SK-N-SH (cell line): ENCODE measurements at places on chromosomes 1 and 21.

DNA sequence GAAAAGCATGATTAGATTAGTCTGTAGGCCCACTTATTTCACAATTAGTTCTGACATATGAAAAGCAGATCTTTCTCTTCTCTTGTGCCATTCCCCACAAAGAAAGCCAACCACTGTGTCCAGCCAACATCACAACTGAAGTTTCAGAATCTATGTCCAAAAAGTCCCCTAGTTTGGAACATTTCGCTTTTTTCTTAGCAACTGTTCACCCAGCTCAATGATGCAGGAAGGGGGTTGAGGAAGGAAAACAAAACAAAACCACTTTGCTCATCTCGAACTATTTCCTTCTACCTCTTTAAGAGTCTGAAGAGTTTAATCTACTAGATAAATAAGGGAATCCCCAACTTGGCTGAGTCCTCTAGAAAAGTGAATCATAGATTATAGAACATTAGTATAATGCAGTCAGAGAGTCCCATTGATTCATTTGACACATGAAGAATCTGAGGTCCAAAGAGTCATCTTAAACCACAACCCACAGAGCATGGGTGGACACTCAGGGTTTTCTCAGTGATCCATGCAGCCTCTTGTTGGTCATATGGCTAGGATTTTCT lies 159.3 kb upstream of the SGIP1 start:
- DNase-seq, result no peak

DNA sequence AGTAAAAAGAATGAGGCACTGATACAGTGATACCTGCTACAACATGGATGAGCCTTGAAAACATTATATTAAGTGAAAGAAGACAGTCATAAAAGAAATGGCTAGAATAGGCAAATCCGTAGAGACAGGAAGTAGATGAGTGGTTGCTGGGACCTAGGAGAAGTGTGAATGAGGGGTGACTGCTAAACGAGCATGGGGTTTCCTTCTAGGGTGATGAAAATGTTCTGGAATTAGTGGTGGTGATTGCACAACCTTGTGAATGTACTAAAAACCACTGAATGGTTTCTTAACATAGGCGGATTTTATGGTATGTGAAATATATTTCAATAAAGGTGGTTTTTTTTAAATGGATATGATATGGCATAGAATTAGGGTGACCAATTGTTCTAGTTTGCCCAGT lies 12.6 kb upstream of the SERINC2 start:
- no peak for DNase-seq

DNA sequence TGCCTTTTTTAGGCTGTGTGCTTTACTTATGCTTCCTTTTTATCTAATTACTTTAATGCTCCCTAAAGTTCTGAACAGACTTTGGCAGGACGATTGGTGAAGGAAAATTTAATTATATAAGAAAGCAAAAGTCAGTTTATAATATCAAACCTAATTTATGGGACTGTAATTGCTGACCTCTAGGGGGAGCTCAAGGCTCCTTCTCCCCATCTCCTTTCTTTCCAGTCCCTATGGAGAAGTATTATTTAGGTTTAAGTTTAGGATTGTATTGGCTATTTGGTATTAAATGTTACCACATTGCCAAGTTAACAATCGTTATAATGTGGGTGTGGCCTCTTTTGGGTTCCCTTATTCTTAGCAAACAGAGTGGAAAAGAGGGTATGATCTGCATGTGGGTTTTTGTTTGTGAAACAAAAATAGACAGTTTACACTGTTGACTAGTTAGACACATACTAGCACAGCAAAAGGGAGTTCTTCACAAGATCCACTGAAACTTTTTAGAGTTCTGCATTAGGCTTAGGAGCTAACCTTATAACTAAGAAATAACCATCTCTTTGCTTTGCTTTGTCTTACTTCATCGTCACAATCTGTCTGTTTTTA lies 48.2 kb upstream of the TNFSF4 start:
- peak; percentile 41 for DNase-seq

- no peak for DNase-seq
Measured at GRCh38 chr1:94840808-94841207, 20.7 kb downstream of the SLC44A3 start.

DNA sequence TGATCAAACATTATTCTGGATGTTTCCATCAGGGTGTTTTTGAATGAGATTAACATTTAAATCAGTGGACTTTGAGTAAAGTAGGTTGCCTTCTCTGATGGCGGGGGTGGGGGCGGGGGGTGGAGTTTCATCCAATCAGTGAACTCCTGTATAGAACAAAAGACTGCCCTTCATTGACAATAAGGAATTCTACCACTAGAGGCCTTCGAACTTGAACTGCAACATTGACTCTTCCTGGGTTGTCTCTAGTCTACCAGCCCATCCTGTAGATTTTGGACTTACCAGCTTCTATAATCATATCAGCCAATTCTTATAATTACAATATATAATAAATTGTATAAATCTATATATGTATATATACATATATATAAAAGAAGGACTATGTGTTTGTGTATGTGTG lies 520.4 kb upstream of the CXADR start:
- no peak for DNase-seq

- no peak for DNase-seq
Measured at GRCh38 chr1:101108111-101108500, 82.5 kb upstream of the DPH5 start.

- no peak for DNase-seq
Measured at GRCh38 chr1:234750922-234751627, 141.1 kb upstream of the IRF2BP2 start.

GRCh38 chr1:234322979-234323378 lies 50.3 kb upstream of the COA6 start:
- DNase-seq, result no peak

GRCh38 chr1:185492089-185492825 lies 175.2 kb upstream of the IVNS1ABP start:
- no peak for DNase-seq

GRCh38 chr1:93576346-93576745 lies 105.3 kb downstream of the BCAR3 start:
- peak; percentile 79 for DNase-seq

- DNase-seq, result no peak
Measured at GRCh38 chr1:53909946-53910345, 16.0 kb downstream of the DIO1 start.

- DNase-seq, result no peak
Measured at GRCh38 chr1:162285149-162285561, 91.5 kb downstream of the SPATA46 start.

DNA sequence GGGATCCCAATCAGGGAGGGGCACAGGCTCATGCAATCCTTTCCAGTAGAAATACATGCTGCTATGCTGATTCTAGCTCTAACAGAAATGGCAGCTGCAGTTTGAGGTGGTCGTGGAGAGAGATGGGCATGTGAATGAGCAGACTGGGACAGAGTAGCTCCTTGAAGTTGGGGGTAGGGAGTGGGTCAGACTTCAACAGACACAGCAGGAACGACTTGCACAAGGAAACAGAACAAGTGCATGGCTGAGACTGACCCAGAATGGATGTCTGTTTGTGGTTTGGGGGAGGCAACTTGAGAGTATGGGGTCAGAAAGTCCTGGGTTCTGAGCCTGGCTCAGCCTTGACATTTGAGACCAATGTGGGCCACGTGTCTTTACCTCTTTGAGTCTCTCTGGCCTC lies 25.1 kb upstream of the TRABD2B start:
- DNase-seq, result no peak

DNA sequence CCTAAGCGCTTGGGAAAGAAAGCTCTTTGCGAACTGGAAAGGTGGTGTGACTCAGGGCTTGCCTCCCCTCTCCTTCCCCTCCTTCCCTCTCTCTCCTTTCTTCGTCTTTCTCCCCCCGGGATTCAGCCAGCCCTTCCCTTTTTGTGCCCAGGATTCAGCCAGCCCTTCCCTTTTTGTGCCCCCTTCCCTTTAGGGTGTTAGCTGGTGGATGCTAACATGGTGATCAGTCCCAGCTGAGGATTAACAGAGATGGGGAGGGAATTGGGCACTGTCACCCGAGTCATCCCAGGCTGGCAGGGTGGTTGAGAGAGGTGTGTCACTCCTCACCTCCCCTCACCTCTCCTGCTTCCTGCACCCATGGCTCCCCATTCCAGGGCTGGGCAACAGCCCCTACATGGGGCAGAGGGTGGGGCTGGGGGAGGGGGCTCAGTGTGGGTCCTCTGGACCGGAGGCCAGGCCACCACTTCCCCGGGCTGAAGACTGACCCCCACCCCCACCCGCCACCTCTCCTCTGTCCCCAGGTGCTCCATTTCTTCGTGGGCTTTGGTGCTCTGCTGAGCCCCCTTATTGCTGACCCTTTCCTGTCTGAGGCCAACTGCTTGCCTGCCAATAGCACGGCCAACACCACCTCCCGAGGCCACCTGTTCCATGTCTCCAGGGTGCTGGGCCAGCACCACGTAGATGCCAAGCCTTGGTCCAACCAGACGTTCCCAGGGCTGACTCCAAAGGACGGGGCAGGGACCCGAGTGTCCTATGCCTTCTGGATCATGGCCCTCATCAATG lies 51.5 kb downstream of the ELK4 start:
- no peak for DNase-seq

DNA sequence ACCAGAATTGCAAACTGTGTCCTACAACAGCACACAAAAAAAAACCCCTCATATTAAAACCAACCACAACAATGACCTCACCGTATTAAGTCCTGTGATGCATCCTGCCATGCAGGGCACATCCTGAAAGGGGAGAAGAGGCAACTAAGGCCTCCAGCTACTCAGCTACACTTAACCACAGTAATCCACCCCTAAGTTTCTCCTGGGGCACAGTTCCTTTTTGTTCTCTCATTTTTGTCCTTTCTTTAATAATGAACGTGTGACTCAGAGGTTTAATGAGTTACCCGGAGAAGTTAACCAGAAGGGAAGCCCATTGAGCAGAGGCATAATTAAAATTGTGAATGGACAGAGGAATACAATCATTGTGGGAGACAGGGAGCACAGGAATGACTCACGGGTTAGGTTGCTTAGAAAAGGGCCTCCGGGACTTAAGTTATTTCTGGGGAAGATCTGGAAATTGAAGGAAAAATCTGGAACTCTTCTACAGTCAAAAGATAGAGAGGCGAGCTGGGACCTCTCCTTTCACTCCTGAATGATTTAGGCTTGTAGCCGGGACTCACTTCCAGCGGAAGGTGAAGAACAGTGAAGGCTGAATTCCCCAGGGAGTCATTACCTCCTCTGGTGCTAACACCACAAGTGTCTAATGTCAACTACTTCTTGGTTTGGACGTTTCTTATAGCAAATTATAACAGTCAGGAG lies 36.9 kb upstream of the HIVEP3 start:
- no peak for DNase-seq

DNA sequence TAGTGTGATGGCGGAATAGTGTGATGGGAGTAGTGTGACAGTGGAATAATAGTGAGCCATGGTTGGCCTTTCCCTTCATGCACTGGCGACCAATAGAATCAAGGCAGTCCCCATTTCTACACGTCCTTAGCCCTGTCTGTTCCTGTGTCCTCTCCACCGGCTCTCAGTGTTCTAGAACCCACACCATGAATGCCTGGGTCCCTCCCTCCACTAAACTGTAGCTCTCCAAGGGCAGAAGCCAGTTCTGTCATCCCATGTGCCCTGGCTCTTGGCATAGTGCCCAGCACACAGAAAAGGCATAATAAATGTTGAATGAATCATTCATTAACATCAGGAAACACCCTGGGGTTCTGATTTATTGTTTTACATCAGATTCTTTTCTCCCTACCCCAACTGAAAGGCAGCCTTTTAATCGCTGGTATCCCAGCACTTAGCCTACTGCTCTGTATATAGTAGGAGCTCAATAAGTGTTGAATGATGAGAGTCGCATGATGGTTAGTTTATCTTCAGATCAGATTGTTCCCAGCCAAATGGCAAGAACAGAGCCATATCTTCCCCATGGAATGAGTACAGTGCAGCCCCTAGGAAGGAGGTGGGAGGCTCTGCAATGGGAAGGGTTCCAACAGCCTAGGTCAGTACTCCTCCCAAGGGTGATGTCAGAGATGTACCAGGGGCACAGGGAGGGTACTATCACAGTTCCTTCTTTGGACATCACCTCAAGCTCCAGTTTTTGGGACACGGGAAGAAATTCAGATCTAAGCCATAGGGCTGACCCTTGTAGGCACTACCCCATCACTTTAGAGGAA lies 325.7 kb downstream of the HHAT start:
- no peak for DNase-seq

GRCh38 chr1:91798241-91798648 lies 87.7 kb downstream of the TGFBR3 start:
- no peak for DNase-seq

DNA sequence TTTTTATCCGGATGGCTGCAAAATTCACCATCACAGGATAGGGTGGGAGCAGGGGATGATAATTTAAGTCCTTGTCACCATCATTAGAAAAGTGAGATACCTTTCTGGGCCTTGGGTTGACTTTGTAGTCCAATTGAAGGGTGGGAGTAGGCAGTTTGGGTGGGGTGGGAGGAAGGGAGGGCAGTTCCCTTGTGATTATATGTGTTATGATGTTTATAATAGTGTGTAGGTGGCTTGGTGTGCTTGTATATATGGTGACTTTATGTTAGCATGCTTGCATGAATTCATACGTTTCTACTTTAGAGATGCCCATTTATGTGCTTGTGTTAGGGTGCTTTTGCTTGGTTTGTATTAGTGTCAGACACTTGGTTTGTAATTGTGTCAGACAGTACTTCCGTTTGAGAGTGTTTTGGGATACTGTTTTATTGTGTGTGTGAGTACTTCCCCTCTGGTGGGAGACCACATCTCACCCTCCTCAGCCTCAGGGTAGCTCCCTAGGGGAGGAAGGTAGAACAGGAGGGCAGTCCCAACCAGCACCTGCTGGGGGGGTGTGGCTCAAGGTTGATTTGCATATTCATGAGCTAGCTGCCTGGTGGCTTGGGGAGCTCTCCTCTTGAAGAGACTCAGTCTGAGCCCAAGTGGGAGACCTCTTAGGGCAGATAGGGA lies 6.3 kb upstream of the POU3F1 start:
- DNase-seq, result no peak

DNA sequence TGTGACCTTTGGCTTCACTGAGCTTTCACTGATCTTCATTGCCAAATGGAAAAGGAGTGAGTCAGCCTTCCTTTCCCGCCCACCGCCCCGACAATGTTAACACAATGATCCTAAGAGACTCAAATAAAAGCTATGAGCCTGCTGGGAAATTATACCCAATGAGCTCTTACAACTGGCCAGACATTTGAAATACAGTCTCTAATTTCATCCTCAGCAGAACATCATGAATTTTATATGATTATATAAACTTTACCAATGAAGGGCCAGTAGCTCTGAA lies 252.5 kb downstream of the SIPA1L2 start:
- no peak for DNase-seq

DNA sequence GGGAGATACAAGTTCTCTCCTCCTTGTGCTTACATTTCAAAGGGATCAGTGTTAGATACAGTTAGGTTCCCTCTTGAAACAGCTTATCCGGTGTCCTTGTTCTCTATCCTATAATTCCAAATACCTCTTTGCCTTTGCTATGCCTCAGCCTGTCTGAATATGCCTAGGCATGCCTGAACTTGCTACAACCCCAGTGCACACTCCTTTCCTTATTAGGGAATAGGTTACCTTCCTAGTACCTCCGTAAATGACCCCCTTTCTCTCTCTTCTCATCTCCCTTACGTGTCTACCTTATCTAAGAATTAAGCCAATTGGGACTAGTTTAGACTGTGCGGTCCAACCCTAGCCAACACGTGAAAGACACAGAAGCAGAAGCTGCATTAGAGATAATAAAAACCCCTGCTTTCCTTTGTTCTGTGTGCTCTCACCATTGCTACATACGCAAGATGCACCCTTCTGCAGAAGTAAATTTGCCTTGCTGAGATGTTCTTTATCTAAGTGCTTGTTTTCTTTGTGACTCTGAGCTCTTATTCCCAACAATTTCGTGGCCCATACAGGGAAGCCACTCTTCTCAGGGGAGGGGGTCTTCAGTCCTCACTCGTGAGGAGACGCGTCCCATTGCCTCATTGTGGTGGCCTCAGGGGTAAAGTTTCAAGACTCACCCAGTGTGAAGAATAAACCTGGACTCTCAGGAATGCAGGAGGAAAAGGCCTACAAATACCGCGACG lies 802.1 kb downstream of the PLA2G4A start:
- no peak for DNase-seq
